ENCODE measurements at places on chromosomes 12 and 14.

GRCh38 chr12:103728323-103728722 is 112.7 kb downstream of the NT5DC3 start:
- ATAC-seq = peak; percentile 63

DNA sequence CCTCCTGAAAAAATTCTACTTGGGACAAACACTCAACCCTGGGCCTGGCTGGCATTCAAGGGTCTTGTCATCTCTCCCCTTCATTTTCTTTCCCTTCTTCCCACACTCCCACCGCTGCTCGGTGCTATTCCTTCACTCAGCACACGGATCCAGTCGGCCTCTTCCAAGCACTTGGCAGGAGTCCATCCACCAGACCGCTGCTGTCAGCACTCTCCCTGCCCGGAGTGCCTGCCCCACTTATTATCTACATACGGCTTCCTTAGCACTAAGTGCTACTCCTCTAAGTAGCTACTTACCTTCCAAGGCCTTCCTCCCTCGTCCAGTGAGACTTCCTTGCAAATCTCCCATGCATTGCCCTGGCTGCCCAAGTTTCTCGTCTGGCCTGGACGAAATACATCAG is 29.8 kb downstream of the CALM1 start:
- ATAC-seq = no peak

DNA sequence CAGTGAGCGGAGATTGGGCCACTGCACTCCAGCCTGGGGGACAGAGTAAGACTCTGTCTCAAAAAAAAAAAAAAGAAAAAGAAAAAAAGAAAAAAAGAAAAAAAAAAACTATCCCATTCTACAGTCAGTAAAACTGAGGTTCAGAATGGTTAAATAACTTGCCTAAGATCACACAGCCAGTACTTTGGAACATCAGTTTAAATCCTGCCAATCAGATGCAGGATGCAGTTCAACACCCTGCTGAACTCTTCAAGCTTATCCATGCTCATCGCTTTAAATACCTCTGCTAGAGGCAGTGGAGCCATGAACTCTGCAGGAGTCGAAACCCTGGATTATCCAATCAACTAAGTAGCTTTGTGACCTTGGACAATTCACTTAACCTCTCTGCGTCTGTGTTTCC is 3.4 kb downstream of the ZNF385A start:
- no peak for ATAC-seq

DNA sequence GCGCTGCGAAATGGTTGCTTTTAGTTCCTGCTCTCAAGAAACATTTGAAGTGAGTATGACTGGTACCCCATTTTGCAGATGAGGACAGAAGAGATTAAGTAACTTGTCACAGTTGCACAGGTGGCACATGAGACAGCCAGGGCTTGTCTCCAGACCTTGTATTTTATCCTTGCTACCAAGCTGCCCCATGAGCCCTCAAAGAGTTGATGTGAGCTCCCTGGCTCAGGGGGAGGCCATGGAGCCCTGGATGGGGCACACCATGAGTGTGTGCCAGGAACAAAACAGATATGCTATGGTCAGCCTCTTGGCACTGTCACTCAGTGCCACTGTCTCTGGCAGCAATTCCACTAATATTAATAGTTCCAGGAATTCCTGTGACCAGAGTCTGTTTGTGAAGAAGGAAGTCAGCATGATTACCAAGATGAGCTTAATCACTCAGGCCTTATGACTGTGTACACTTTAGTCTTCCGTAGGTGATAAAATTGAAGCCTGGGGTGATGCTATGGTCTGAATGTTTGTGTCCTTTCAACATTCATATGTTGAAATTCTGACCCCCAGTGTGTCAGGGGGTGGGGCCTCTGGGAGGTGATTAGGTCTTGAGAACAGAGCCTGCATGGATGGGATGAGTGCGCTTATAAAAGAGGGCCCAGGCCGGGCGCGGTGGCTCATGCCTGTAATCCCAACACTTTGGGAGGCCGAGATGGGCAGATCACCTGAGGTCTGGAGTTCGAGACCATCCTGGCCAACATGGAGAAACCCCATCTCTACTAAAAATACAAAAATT is 806.8 kb downstream of the AACS start:
- ATAC-seq = no peak

- ATAC-seq = no peak
Observed at GRCh38 chr12:69007855-69008351, 74.9 kb upstream of the CPM start.

GRCh38 chr14:64736271-64737169 is 32.3 kb downstream of the PLEKHG3 start:
- no peak for ATAC-seq

- no peak for ATAC-seq
Observed at GRCh38 chr12:33476058-33476457, 36.4 kb upstream of the SYT10 start.

- no peak for ATAC-seq
Observed at GRCh38 chr14:36988989-36989388, 183.4 kb downstream of the SLC25A21 start.

- ATAC-seq = no peak
Observed at GRCh38 chr12:121893961-121894460, 5.4 kb downstream of the PSMD9 start.

DNA sequence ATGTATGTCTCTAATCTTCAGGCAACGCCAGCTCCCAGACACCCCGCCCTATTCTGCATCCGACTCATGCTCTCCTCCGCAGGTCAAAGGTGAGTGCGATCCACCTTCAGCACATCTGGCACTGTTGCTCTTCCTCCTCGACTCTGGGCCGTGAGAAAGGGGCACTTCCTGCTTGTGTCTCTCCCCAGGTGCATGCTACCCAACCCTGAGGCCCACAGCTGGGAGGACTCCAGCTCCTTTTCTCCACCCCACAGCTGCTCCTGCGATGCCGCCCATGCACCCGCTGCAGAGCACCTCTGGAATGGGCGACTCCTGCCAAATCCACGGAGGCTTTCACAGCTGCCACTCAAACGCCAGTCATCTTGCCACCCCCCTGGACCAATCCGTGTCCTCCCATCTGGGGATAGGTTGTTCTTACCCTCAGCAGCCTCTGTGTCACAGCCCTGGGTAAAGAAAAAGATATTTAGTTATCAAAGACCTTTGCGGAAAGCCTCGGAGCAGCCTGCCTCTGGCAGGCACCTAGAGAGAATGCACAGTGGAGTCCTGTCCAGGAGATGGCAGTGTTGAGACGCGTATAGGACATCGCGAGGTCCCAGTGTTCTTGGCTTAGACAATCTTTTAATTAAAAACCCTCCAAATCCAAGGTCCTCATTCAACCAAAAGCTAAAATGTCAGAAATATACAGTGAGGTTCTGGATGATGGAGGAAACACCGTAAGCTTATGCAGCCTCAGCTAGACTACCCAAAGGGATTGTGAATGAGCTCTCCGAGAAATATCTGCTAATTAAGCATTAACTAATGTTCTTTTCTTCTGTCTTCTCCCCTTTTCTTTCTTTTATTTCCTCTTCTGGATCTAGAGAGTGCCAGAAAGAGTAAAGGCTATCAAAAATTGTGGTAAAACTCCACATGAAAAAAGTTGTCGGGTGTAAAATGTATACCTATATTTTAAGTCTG is 54.3 kb downstream of the MYRFL start:
- ATAC-seq = peak; percentile 82

DNA sequence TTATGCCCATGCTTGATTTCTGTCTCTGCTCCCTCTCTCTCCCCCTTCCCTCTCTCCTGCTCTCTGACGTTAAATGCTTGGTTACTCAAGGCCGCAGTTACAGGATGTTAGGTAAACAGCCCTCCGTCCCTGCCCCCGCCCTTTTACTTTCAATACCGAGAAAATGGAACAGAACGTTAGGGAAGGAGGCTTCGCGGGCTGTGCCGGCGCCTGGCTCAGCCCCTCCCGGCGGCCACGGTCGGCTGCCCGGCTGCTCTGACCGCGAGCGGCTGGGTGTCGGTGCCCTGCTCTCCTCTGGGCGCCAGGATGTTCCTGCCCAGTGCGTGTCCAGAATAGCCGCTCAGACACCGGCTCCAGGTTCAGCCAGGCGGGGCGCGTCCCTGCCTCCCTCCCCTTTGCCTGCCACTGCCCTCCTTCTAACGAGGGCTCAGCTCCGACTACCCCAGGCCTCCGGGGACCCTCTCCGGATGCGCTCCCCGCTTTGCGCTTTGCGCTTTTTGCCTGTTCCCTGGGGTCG is 166.1 kb downstream of the ADCK1 start:
- no peak for ATAC-seq

GRCh38 chr14:95267306-95267705 is 52.4 kb downstream of the CLMN start:
- no peak for ATAC-seq

DNA sequence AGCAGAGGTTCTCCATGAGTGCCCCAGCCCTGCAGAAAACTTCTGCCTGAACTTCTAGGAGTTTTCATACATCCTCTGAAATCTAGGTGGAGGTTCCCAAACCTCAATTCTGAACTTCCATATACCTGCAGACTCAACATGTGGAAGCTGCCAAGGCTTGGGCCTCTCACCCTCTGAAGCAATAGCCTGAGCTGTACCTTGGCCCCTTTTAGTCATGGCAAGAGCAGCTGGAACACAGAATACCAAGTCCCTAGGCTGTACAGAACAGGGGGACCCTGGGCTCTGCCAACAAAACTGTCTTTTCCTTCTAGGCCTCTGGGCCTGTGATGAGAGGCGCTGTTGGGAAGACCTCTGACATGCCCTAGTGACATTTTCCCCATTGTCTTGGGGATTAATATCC is 494.3 kb upstream of the FOXG1 start:
- no peak for ATAC-seq

- peak; percentile 52 for ATAC-seq
Observed at GRCh38 chr14:77041881-77042545, 13.5 kb upstream of the IRF2BPL start.

- no peak for ATAC-seq
Observed at GRCh38 chr12:26680727-26681455, 152.1 kb downstream of the ITPR2 start.

DNA sequence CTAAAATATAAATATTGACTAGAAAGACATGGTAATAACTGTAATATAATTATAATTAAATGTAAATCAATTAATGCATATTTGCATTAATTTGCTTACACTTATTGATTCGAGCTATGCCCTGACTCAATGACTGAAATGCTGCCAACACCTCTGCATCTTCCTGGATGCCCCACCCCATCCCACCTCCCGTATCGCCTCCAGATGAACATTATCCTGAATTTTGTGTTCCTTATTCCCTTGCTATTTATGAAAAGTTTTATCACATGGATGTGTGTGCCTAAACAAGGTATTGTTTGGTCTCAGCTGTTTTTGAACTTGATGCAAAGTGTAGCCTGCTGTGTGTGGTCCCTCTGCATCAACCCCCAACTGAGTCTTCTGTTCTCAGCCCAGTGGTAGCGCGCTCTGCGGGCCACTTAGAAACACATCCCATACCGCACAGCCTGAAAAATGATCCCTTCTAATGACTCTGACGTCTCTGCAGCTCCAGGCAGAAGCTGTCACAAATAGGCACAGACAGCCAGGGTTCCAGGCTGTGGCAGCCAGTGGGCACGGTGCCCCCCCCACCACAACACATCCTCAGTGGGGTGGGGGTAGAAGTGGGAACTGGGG is 96.5 kb downstream of the PRMT8 start:
- ATAC-seq = no peak

GRCh38 chr12:121992059-121992879 is 29.4 kb upstream of the BCL7A start:
- ATAC-seq = no peak

GRCh38 chr14:59419303-59419702 is 45.9 kb downstream of the GPR135 start:
- no peak for ATAC-seq

DNA sequence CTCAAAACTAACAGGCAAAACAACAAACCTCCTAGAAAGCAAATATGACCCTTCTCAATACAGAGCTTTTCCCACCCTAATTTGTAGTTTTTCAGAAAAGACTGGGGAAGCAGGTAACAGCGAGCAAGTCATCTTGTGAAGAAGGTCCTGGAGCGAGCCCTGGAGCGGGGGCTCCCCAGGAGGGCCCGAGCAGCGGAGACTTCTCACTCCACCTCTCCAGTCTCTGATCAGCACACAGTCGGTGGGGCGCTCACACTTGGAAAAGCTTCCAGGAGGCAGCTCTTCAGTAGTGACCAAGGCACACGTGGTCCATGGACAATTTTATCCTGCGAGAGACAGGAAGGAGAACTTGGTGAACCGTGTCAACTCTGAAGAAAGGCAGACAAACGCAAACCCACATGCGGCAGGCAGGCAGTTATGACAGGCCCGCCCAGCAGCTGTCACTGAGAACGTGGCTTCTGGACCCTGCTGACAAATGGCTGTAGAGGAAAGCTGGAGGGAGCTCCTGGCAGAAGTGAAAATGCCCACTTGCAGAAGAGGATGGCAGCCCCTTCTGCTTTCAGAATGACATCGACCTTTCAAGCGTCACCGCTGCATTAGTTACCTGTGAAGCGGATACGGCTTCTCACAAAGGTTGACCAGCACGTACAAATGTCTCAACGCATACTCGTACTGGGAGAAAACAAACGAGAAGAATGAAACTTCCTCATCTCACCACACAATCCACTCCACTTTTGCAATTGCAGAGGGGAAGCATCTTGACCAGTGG is 44.2 kb downstream of the LGMN start:
- peak; percentile 56 for ATAC-seq

GRCh38 chr12:32522331-32523221 is 123.2 kb downstream of the FGD4 start:
- ATAC-seq = no peak

DNA sequence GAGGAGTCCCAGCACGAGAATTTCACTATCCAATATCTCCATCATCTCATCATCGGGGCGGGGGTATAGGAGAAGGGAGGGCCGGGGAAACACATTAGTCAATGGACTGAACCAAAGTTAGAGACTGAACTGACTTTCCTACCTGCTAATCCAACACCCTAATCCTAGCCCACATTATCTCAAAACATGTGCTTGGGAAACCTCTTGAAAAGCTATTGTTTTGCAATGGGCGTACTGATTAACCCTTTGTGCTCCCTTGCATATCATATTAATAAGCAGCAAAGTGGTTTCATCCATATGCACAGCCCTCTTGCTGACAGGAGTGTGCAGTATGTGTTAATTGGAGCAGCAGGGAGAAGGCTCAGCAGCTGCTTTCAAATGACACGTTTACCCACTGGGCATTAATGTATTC is 125.7 kb upstream of the GRIP1 start:
- ATAC-seq = no peak

GRCh38 chr12:70615174-70615866 is 21.9 kb downstream of the PTPRB start:
- ATAC-seq = no peak

GRCh38 chr12:12404297-12404696 is 47.4 kb downstream of the BORCS5 start:
- ATAC-seq = no peak

DNA sequence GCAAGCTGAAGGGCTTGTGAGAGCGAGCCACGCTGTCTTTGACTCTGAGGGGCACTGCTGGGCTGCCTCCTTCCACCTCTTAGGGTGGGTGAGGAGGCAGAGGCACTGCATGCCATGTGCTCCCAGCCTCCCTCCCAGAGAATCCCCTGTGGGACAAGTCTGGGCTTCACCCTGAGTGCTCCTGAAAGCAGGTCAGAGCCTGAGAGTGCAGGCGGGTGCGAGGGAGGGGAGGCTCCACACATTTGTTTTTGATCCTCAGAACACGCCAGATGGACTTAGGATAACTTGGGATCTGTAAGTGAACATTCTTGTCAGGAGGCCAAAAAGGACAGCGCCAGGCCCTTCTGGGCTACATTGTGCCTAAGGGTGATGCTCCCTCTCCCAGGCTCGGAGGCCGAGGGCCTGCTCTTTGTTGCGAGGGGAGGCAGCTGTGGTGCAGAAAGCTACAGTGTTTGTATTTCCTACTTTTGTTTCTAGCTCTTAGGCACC is 155.4 kb downstream of the TMX1 start:
- peak; percentile 62 for ATAC-seq

Data from gastroesophageal sphincter (tissue), 4 donors.